ENCODE measurements at places on chromosomes 6 and 20.

GRCh38 chr6:53241938-53242337, 93.3 kb upstream of the GCM1 start:
- DNase-seq, result no peak

DNA sequence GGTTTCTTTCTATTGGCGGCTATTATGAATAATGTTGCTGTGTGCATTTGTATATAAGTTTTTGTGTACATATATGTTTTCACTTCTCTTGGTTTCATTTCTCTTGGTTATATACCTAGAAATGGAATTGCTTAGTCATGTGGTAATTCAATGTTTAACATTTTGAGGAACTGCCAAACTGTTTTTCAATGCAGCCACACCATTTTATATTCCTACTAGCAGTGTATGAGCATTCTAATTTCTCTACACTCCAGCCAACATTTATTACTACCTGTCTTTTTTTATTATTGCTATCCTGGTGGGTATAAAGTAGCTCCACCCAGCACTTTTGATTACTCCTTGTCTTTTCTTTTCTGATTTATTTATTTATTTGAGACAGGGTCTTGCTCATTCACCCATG, 54.8 kb downstream of the PHACTR2 start:
- no peak for DNase-seq

GRCh38 chr6:167409079-167409478, 84.2 kb downstream of the TTLL2 start:
- no peak for DNase-seq

GRCh38 chr6:141783585-141783984, 349.1 kb upstream of the GJE1 start:
- no peak for DNase-seq

- no peak for DNase-seq
These were observed 216.9 kb upstream of the SMLR1 start for GRCh38 chr6:130610303-130610702.

GRCh38 chr6:170205534-170206316, 85.2 kb downstream of the DLL1 start:
- no peak for DNase-seq

DNA sequence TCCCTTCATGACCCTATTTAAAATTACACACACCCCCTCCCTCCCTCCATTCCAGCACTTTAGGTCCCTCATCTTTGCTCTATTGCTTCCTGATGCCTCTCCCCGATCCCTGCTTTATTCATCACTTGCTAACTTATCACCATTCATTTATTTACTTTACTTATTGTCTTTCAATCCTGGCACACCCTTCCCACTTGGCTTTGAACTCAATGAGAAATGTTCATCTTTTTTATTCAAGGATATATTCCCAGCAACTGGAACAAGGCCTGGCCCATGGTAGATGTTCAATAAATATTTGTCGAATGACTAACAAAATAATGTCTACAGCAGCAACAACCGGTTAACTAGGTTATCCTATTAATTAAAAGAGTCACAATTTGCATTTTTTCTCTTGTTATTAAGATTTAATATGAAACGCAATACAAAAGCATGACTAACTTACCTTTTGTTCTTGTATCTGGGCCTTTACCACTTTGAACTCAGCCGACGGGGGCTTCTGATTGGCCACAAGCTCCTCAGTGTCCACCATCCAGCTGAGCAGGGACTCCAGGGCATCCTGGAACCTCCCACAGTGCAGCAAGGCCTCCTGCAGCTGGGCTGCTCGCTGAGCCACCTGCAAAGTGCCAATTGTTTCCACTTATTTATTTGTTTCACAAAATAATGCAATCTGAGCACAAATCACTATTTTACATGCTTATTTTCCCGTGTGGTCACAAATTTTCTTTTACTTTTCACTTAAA, 107.8 kb downstream of the DST start:
- DNase-seq, result no peak

DNA sequence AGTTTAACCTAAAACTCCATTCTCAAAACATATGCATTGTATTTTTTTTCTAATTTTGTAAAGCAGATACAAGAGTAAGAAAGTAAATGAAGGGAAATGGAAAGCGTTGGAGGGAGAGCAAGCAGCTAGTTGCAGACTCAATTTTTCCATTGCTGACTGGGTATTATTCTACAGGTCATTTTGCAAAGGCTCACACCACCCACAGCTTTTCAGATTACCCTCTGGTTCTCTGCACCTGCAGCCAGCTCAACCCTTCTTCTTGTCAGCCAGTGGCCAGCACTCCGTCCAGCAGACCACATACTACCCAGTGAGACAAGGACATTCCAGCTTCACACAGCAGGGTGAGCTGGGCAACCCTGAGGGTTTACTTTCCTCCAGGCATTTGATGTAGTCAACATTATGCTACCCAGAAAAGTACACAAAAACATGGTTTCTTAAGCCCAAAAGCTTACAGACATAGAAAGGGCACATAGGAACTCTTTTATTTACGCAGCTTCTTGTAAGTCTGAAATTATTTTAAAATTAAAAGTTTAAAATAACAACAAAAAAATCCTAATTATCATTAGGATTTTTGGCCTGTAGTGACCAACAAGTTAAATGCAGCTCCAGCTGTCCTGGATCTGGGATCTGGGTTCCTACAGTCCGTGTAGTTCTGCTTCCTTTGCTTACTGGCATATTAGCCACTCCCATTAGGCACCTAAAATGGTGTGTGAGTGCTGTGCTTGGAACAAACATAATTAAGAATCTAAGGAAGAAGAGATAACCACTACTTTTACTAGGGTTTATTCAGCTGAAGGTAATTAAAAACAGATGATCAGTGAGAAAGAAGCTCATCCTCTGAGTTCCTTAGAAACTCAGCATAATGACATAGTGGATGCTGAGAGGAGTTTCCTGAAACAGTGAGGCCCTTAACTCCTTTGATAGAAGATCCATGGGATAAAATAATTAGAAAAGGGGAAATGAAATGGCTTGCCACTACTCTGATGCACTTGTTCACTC, 185.3 kb downstream of the PKHD1 start:
- no peak for DNase-seq

DNA sequence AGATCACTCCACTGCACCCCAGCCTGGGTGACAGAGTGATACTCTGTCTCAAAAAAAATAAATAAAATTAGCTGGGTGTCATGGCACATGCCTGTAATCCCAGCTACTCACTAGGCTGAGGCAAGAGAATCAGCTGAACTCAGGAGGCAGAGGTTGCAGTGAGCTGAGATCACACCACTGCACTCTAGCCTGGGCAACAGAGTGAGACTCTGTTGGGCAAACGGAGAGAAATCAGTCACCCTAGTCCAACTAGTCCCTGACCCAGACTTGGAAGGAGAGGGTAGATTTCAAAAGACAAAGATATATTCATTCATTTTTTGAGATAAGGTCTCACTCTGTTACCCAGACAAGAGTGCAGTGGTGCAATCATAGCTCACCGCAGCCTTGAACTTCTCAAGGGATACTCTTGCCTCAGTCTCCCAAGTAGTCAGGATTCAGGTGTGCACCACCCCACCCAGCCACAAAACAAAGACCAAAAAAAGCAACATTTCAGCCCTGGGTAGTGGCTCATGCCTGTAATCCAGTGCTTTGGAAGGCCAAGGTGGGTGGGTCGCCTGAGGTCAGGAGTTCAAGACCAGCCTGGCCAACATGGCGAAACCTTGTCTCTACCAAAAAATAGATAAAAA, 26.2 kb upstream of the NCOA3 start:
- no peak for DNase-seq

DNA sequence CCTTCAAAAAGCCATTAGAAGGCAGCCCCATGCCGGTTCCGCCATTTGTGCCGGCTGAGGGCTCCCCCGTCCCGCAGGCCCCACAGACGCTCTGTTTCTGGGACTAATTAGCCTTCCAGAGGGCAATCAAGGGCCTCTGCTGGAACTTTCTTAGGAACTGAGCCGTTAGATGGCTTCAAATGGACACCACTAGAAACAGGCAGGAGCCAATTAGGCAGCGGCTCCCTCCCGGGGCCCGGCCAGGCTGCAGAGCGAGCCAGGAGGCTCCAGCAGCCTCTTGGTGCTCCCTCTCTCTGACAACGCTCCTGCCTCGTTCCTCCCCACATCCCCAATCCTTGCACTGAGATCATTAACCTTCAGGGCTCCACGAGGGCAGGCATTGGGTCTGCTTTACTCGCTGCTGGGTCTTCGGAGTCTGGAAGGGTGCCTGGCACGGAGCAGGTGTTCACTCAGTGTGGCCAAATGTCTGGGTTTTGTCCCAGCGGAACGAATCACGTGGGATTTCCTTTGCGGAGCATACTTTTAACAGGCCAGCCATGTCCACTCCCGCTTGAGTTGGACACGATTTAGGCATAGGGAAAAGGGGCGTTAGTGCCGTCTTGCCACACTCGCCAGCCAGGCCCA, 98.3 kb downstream of the TMEM242 start:
- no peak for DNase-seq

All from NCI-H2029 treated with DMSO at 0.1 percent for 48 hours (cell line).